DND-41 (cell line): ENCODE measurements at places on chromosomes 4 and X.

- no peak overlapping the region for H3K27ac ChIP-seq
- H3K4me1 ChIP-seq, result no peaks in the 10 kb centered on the region
- H3K36me3 ChIP-seq, result no peaks in the 10 kb centered on the region
- DNase-seq, result no peak
- no peaks in the 10 kb centered on the region for H3K27me3 ChIP-seq
Observed at GRCh38 chrX:107526141-107526540, 76.7 kb downstream of the FRMPD3 start.

- no peaks in the 10 kb centered on the region for H3K27me3 ChIP-seq
- H3K27ac ChIP-seq, result peak overlapping the region; percentile 91
- H3K36me3 ChIP-seq, result no peaks in the 10 kb centered on the region
Observed at GRCh38 chr4:109559625-109559982, 442 bp upstream of the MCUB start.

DNA sequence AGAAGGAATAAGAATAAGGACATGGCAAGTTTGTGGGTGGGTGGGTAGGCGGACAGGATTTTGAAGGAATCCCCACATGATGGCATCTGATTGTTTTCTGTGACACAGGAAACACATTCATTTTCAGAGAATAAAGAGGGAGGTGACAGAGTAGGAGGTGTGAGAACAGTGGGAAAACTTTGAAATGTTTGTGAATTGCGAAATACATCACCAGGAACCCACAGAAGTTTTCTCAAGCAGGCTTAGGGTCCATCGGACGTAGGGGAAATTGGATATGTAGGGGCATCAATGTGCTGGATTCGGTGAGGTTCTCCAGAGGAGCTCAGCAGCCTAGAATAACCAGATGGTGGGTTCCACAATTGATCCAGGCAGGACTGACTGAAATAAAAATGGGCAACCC is 171.6 kb downstream of the GLRA2 start:
- no peaks in the 10 kb centered on the region for H3K27me3 ChIP-seq
- H3K27ac ChIP-seq, result no peak overlapping the region
- H3K4me1 ChIP-seq, result no peaks in the 10 kb centered on the region
- H3K36me3 ChIP-seq, result no peaks in the 10 kb centered on the region
- H3K4me3 ChIP-seq, result no peak overlapping the region

DNA sequence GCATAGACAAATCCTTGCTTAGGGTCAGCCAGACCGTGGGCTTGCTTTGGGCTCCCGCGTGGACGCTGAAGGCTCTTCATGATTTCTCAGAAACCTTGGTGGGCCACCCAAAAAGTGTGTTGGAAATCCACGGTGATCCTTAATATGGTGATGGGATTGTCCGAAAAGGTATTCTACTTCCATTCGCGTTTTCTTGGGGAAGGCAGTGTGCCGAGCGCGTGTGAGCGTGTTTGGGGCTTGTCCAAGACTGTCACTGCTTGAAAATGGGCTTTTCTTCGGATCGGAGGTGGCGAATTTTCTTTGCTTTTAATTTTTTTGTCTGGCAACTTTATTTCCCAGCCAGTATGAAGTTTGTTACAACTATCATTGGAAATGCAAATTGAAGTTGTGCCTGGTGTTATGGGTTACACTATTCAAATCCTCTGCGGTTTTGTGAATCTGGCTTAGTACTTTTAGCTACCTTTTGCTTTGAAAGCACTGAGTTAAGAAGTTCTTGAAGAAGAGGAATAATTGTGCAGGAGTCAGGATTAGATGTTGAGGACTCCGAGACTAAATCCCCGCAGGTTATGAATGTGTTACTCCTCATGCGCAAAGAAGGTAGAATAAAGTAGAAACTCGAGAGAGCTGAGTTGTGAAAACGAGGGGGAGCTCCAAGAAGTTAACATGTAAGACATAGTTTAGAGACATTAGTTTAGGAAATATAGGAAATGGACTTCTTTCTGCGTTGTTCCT is 3.2 kb downstream of the SPRY1 start:
- H3K27ac ChIP-seq, result no peak overlapping the region
- H3K36me3 ChIP-seq, result no peaks in the 10 kb centered on the region
- no peak for DNase-seq
- H3K4me3 ChIP-seq, result peak overlapping the region; percentile 59
- H3K4me1 ChIP-seq, result peaks cover 39% of the 10 kb centered on the region

DNA sequence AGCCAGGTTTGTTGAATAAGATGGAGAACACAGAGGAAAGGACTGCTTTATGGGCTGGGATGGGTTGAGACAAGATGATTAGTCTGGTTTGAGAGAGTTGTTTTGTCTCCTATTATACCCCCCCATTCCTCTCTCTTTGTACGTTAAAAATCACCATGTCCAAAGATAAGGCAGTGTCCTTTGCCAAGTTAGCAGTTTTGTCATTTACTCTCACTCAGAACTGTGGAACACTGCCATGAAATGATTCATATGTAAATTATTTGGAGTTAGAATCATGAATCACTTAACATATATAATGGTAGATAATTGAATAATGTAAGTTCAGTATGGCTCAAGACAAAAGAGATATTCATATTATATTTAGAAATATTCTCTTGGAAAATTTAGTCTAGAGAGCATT is 151.3 kb downstream of the DCLK2 start:
- H3K36me3 ChIP-seq, result no peaks in the 10 kb centered on the region
- no peak overlapping the region for H3K27ac ChIP-seq
- no peak overlapping the region for H3K4me3 ChIP-seq
- H3K4me1 ChIP-seq, result no peaks in the 10 kb centered on the region
- DNase-seq, result no peak
- H3K27me3 ChIP-seq, result peaks cover 16% of the 10 kb centered on the region

DNA sequence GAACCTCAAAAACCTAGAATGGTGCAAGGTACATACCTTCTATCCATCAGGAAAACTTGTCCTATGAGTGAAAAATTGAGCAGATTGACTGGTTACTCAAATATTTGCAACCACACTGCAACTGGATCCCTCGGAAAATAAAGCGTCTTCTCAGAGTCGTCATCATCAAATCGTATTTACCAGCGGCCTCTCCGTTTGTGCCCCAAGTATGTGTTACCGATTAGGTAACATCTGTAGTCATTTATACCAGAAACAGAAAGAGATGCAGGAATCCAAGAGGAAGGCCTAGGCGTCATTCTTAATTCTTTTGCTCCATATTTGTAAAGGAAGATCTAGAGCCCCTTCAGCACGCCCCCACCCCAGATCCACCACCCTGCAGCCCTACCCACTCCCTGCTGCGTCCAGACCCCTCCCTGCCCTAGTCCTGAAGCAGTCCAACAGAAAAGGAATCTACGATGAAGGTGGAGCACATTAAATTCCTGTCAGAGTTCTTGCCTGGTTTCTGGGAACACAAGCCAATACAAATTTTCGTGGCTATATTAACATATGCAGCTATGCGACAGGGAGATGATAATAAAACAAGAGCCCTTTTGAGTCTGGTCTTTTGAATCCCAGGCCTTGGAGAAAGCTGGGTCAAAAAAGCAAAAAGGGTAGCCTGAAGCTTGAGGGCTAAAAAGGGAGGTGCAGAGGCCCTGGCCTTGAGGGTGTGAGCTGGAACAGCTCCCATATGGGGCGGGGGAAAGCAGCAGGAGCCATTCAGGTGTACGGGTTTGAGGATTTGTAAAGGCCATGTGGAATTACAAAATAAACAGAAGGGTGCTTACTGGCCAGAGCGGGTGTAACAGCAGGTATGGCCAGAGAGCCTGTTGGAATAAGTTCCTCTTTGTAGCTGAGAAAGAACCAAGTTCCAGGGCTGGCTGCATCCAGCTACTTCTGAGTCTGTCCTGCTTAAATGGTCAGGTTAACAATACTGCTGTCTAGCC is 77.0 kb downstream of the ZNF827 start:
- no peak overlapping the region for H3K4me3 ChIP-seq
- H3K36me3 ChIP-seq, result no peaks in the 10 kb centered on the region
- no peaks in the 10 kb centered on the region for H3K27me3 ChIP-seq

DNA sequence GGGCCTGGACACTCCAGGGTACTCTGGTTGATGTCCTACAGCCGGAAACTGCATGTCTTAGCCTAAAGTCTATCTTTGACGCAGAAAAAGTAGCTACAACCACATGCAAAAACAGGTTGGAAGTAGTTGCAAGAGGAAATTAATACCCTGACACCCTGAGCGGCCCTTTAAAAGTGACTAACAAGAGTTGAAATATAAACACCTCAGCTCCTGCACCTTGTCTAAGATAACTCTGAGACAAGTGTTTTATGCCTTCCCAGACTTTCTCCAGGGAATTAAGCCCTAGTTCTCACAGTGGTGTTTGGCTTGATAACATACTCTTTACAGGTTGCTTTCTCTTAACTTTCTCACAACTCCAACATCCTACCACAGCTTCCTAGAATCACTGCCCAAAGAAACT is 943.1 kb downstream of the DMD start:
- no peak overlapping the region for H3K27ac ChIP-seq
- no peaks in the 10 kb centered on the region for H3K4me1 ChIP-seq
- H3K27me3 ChIP-seq, result no peaks in the 10 kb centered on the region
- H3K36me3 ChIP-seq, result no peaks in the 10 kb centered on the region
- no peak for DNase-seq
- no peak overlapping the region for H3K4me3 ChIP-seq

DNA sequence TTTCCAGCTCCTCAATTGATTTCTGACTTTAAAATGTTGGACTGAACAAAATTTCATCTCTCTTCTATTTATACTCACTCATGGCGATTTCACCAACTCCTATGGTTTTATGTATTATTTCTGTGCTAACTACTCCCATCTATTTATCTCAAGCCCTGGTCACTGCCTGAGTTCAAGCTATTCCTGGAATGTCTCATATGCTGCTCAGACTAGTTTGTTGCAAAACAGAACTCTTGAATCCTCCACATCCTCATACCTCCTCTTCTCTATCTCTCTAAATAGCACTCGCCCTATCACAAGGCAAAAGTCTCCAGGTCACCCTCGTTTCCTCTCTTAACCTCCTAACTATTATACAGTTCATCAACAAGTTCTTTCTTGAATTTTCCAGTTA is 19.0 kb upstream of the DDX60 start:
- H3K4me1 ChIP-seq, result no peaks in the 10 kb centered on the region
- no peak overlapping the region for H3K4me3 ChIP-seq
- no peaks in the 10 kb centered on the region for H3K36me3 ChIP-seq
- H3K27ac ChIP-seq, result no peak overlapping the region
- DNase-seq, result no peak

- no peak for DNase-seq
- no peaks in the 10 kb centered on the region for H3K27me3 ChIP-seq
- H3K36me3 ChIP-seq, result no peaks in the 10 kb centered on the region
- no peak overlapping the region for H3K4me3 ChIP-seq
- H3K4me1 ChIP-seq, result no peaks in the 10 kb centered on the region
Observed at GRCh38 chr4:162645381-162645780, 481.6 kb upstream of the FSTL5 start.

- no peak for DNase-seq
- no peaks in the 10 kb centered on the region for H3K4me1 ChIP-seq
- no peak overlapping the region for H3K4me3 ChIP-seq
- H3K36me3 ChIP-seq, result no peaks in the 10 kb centered on the region
Observed at GRCh38 chr4:109985993-109986974, 73.6 kb downstream of the EGF start.

GRCh38 chr4:70704215-70704930 is 16.0 kb downstream of the UTP3 start:
- H3K36me3 ChIP-seq, result peaks cover 6% of the 10 kb centered on the region
- no peaks in the 10 kb centered on the region for H3K27me3 ChIP-seq
- peak overlapping the region; percentile 49 for H3K4me3 ChIP-seq
- peak overlapping the region; percentile 90 for H3K27ac ChIP-seq
- H3K4me1 ChIP-seq, result peaks cover 51% of the 10 kb centered on the region

DNA sequence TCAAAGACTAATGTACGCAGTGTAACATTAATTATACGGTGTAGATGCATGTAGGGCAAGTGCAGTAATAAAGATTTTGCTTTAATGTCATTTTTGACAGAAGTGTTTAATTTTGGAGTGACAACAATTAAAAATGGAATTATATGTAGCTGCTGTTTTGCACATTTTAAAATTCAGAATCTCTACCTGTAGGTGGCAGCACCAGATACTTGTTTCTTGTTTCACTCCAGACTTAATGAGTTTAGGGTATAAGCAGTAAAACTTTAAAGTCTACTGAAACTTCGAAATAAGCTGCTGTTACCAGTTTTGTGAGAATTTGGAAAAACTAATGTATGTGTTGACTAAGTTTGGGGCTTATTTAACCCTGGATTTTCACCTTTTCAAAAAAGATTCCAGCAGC is 144.9 kb downstream of the POLA1 start:
- DNase-seq, result peak; percentile 7
- H3K36me3 ChIP-seq, result peaks cover 53% of the 10 kb centered on the region
- no peak overlapping the region for H3K4me3 ChIP-seq
- H3K27me3 ChIP-seq, result no peaks in the 10 kb centered on the region

DNA sequence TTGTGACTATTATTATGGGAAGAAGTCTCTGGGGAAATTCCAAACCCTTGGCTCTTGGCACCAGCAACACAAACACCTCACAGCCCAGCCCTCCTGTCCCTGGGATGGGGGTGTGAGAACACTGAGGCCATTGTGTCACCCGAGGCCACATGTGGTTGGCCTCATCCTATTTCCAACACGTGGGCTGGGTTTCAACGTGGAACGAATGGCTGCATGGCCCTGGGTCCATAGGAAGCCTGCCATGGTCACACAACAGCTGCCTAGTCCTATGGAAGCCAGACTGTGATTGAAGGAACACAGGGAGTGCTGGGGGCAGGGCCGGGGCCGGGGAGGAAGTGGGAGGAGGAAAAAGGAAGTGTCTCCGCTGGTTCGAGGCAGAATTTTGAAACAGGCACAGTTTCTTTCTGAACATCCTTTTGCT is 10.0 kb downstream of the CLCN4 start:
- no peak overlapping the region for H3K4me3 ChIP-seq
- H3K36me3 ChIP-seq, result no peaks in the 10 kb centered on the region
- H3K27ac ChIP-seq, result no peak overlapping the region
- DNase-seq, result no peak
- no peaks in the 10 kb centered on the region for H3K27me3 ChIP-seq

DNA sequence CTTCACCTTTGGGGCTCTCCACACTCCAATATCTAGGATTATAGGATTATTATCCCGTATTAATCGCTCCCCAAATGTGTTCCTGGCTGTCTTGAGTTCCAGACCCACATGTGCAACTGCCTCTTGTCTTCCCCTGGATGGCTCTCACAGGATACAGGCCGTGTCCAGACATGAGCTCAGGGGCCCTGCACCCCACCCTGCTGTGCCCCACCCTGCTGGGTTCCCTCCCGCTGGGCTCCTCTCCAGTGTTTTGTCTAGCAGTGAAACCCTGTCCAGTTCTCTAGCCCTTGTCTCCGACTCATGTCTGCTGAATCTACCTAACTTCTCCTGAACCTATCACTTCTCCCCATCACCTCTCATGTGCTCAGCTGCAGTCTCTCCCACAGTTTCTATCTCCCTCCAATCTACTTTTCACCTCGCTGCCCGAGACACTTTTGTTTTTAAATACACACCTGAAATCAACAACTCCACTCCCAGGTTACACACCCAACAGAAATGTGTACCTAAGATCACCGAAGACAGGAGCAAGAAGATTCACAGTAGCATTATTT is 2.0 kb downstream of the RNF212 start:
- H3K4me1 ChIP-seq, result no peaks in the 10 kb centered on the region
- no peak for DNase-seq
- H3K4me3 ChIP-seq, result no peak overlapping the region
- H3K36me3 ChIP-seq, result no peaks in the 10 kb centered on the region
- H3K27me3 ChIP-seq, result peaks cover 13% of the 10 kb centered on the region
- H3K27ac ChIP-seq, result no peak overlapping the region

- H3K27me3 ChIP-seq, result no peaks in the 10 kb centered on the region
- H3K4me1 ChIP-seq, result no peaks in the 10 kb centered on the region
- no peak for DNase-seq
Observed at GRCh38 chrX:28303486-28303885, 283.8 kb upstream of the IL1RAPL1 start.
